ENCODE measurements at places on chromosomes 6 and 20. TPM values are rescaled to one million over a fixed set of nuclear protein-coding genes. Genes with fewer than 3 reads are reported as not detected.

- ATAC-seq, result no peak
Observed at GRCh38 chr6:137206577-137206976, 12.6 kb downstream of the IFNGR1 start.

DNA sequence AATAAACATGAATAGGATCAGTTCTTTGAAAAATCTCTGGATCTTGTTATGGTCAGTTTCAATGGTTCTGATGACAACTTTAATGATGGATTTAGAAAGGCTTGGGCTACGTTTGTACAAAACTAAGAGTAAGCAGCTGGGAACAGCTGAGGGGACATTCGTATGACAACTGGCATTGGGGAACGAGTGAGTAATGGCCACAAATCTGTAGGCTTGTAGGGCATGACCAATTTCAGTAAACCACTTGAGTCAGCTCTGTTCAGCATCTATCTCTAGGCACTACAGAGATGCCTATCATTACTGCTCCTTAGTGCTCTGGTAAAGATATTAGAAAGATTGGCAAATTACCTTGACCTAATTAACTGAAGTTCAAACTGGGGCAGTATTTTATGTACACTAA is 1375.6 kb downstream of the EPHA7 start:
- ATAC-seq, result no peak

- no peak for ATAC-seq
Observed at GRCh38 chr6:42402184-42402583, 49.5 kb downstream of the TRERF1 start.

NRSN2 gene
- total RNA-seq, result 40.3 TPM

SOBP gene
- total RNA-seq, result 2.0 TPM

ESR1 gene
- total RNA-seq, result 1.7 TPM

TREM1 gene
- total RNA-seq, result 0.55 TPM

KIF25 gene
- 1.2 TPM for total RNA-seq

All from motor neuron (in vitro differentiated cells).